ENCODE measurements at places on chromosomes 1 and 21.

GRCh38 chr21:44858291-44858690 is 15.2 kb downstream of the PTTG1IP start:
- no peak for DNase-seq

DNA sequence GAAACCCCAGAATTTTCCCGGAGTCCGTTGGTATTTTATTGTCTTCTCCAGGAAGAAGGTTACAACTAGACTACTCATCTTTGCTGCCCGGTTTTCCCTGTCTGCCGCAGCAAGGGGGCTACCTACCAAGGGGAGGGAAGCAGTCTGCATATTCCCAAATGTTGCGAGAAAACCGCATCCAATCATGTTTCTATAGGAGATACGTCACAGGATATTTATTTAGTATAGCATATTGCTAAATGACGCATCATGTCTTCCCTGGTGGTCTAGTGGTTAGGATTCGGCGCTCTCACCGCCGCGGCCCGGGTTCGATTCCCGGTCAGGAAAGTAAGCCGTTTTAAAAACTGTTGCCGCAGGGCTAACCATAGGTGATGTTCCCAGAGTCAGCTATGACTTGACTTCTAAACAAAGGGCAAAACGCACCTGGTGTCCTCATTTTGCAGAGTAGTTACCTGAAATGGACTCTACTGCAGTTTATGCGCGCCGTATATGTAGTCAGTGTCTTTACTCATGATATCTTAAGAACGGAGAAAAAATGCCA is 15.2 kb upstream of the ZNF692 start:
- peak; percentile 80 for DNase-seq

DNA sequence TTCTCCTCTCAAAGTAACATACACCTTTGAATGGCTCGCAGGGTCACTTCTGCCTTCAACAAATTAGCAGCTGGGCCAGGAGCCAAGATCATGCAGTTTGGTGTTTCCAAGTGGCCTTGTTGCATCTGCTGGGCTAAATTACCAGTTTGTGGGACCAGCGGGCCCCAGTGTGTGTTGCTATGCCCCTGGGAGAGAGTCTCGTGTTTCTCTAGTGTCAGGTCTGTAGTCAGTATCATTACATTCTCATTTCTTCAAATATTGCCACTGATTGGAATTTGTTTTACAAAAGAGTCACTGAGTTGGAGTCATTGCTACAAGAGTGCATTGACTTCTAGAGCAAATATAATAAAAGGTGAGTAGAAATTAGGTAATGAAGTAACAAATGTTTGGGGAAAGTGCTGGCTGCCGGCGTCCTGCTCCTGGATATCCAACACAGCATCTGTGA is 35.5 kb downstream of the RHOU start:
- DNase-seq: no peak

DNA sequence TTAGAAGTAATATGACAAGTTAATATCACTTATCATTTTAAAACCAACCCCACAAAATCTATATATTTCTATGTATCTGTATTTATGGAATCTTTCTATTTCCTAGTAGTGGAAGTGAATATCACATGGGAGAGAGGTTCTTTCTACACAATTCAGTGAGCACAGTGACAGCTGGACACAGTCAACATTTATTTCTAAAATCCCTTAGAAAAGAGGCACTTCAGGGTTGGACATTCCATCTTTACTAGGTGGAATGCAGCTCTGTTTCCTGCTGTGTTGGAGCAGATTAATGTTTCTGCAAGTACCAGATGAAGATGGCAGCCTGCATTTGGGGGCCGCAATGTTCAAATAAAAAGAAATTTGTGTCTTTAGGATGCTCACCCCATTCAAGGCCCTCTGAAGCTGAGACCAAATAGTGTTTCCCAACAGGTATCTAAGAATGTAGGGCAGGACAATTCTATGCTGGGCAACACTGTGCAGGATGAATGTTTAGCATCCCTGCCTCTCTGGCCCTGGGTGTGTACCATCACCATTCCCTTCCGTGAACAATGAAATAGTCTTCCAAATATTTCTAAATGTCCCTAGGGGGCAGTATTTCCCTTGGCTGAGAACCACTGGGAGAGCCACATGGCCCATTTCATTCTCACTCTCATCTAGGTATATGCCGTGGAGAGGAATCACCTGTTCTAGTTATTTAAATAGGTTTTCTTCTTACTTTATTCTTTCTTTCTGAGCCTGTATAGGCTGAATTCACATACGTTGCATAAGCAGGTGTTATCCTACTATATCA is 394.8 kb downstream of the PRDM2 start:
- DNase-seq: no peak

- DNase-seq: no peak
Measured at GRCh38 chr1:224698015-224698451, 81.9 kb downstream of the CNIH3 start.

DNA sequence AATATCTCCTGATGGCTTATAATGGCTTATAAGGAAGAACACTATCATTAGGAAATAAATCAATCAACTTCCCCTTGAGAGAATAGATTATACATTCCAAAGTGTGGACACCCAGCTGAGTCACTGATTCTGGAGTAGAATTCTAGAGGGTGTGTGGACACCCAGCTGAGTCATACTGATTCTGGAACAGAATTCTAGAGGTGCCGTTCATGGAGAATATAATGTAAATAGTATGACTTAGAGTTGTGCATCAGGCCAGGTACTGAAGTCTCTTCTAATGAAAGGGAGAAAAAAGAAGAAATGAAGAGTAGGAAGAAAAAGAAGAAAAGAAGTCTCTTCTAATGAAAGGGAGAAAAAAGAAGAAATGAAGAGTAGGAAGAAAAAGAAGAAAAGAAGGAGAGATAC is 2.4 kb upstream of the USP33 start:
- DNase-seq: no peak

GRCh38 chr1:22104865-22105437 is 37.9 kb downstream of the WNT4 start:
- DNase-seq: no peak

GRCh38 chr1:21909286-21909759 is 27.8 kb downstream of the HSPG2 start:
- DNase-seq: no peak

GRCh38 chr1:234545517-234546386 is 64.2 kb downstream of the IRF2BP2 start:
- no peak for DNase-seq

- no peak for DNase-seq
Measured at GRCh38 chr1:1058921-1059493, 15.1 kb downstream of the RNF223 start.

- no peak for DNase-seq
Measured at GRCh38 chr21:14979264-14979663, 85.5 kb downstream of the NRIP1 start.

- DNase-seq: no peak
Measured at GRCh38 chr1:197841883-197842553, 60.4 kb upstream of the C1orf53 start.

- DNase-seq: no peak
Measured at GRCh38 chr1:17874710-17875109, 119.6 kb downstream of the ACTL8 start.

DNA sequence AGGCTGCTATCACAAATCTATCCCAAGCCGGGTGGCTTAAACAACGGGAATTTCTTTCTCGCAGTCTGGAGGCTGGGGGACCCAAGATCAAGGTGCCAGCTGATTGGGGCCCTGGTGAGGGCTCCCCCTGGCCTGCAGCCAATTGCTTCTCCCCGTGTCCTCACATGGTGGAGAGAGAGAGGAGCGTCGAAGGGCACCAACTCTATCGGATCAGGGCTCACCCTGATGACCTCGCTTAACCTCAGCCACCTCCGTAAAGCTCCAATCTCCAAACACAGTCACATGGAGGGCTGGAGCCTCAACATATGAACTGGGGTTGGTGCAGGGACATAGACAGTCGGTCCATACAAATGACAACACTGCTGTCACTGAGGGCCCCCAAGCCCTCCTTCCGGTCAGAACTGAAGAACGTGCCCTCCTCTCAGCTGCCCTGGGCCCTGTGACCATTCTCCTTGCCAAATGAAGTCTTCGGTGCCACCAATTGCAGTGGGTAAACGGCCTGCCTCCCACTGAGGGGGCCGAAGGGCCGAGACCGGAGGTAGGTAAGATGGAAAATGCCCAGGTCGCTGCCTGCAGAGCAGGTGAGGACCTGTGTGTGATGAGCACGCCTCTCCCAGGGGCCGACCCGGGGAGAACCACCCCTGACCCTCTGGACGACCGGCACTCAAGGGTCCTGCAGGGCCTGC is 211.0 kb downstream of the TOMM20 start:
- DNase-seq: no peak

GRCh38 chr1:9059891-9060744 is 9.3 kb downstream of the SLC2A5 start:
- DNase-seq: no peak

- no peak for DNase-seq
Measured at GRCh38 chr21:30676737-30677136, 34.1 kb downstream of the KRTAP20-3 start.

- DNase-seq: no peak
Measured at GRCh38 chr1:89630048-89630447, 2.9 kb upstream of the LRRC8C start.

DNA sequence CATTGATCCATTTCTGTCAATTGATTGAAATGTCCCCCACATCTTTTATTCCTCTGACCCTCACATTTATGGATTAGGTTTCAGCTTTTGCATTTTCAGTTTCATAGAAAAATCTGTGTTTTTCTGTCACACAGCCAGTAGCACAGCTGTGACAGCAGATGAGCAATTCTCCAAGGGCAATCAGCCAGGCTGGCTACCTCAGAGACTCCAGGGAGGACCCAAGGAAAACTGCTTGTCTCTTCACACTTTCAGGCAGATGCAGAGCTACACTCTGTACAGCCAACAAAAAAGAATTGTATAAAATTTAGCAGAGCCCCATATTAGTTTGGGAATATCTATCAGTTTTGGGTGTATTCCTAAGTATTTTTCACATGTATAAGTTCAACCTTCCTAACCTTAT is 257.2 kb downstream of the LRRC7 start:
- no peak for DNase-seq

- DNase-seq: no peak
Measured at GRCh38 chr1:221169447-221169889, 290.2 kb downstream of the HLX start.

DNA sequence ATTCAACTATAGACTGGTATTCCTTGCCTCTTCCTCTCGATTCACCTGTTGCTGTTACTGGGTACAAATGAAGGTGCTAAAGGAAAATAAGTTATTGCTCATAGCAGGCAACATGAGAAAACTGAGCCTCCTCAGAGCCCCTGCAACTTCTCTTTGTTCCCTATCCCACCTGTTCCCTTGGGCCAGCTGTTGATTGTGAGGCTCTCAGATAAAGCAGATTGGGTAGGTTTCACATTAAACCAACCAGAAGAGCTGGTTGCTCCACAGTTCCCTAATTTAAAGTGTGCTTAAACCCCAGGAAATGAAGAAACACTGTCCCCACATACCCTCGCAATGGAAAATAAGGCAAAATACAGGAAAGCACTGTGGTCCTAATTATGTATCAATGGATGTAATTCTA is 4.8 kb downstream of the DEDD start:
- DNase-seq: no peak

DNA sequence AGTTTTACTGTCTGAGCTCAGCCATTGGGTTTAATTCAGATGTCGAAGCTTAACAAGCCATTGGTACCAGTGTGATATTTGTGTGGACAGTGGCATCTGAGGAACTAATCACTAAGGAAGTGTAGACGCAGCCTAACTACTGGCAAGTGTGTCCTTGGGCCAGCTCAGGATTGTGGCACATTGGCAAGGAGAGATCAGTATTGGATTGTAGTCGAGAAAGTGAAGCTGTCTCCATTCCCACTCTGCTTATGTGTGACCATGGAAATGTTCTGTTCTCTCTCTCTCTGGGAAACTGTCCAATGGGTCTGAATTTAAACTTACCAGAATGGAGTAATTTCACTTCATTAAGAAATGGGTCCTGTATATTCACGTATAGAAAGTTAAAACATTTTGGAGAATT is 112.2 kb downstream of the ITSN1 start:
- no peak for DNase-seq

DNA sequence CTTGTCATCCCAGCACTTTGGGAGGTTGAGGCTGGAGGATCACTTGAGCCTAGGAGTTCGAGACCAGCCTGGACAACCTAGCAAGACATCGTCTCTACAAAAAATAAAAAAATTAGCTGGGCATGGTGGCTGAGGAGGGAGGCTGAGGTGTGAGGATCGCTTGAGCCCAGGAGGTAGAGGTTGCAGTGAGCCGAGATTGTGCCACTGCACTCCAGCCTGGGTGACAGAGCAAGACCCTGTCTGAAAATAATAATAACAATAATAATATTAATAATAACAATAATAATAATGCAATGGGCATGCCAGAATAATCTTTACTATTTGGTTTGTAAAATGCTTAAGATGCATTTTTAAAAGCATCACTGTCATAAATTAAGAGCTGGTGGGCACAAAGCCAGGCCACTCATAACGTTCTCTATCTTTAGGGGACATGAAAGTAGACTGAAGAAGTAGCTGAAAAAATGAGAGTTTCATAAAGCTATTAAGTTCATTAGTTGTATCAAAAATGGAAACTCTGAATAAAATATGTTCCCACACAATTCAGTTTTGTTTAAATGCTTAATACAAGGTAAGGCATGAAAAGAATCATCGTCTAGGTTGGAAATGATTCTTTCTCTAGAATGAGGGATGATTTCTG is 51.6 kb upstream of the ITPKB start:
- no peak for DNase-seq

- DNase-seq: no peak
Measured at GRCh38 chr1:207925210-207925609, 14.3 kb upstream of the CD34 start.

DNA sequence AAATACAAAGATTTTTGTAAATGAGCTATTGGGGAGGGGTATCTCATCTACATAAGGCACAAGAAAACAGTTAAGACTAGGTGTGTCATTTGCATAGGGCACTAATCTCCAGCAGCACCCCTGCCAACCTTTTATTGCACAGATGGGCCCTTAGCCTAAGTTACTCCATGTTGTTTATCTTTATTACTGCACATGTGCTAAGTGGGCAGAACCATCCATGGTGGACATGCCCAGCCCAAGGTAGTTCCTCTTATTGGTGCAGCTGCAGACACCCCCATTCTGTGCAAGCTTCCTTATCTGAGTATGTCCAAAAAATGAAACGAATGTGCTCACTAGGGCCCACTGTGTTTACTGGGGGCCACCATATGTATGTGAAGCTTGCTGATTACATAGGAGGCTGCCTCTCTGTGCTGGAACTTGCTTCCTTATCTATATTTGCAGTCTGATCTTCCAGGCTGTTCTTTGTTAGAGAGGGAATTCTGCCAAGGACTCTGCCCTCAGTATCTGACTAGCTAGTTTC is 77.3 kb upstream of the NEK7 start:
- no peak for DNase-seq

GRCh38 chr1:2279210-2279639 is 51.1 kb downstream of the SKI start:
- DNase-seq: no peak

DNA sequence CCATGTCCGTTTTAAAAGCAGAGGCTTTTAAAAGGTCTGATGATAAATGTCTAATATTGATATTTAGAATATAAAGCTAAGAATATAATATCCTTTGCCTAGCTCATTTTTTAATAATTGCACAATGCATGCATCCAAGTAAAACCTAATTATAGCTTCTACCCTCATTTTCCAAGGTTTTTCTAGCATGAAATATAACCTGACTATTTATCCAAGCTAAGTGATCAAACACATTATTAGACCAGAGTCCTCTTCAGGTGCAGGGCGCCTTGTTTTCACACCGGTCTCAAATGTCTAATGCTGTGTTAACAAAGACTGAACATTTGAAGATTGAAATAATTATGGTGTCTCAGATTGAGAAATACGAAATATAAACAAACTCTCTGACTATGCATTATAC is 648.9 kb upstream of the CXADR start:
- no peak for DNase-seq

GRCh38 chr1:234600418-234601281 is 9.3 kb downstream of the IRF2BP2 start:
- DNase-seq: no peak

Measured in amygdala (tissue), 56 donors.